ENCODE measurements at places on chromosomes 7 and 10. TPM values are rescaled to one million over a fixed set of nuclear protein-coding genes. Genes with fewer than 3 reads are reported as not detected.

GET4 gene
- polyA plus RNA-seq, result 16.5 TPM

INA gene
- 0.08 TPM for polyA plus RNA-seq

AGMO gene
- polyA plus RNA-seq, result 0.69 TPM

CFAP43 gene
- not detected for polyA plus RNA-seq

GRCh38 chr7:93048136-93048930 is 69.4 kb downstream of the SAMD9 start:
- DNase-seq, result no peak

GRCh38 chr10:64115908-64116643 is 594.9 kb downstream of the REEP3 start:
- no peak for DNase-seq

- DNase-seq, result no peak
Observed at GRCh38 chr10:60537697-60538096, 148.0 kb upstream of the ANK3 start.

GRCh38 chr7:7134046-7134445 is 48.3 kb upstream of the C1GALT1 start:
- no peak for DNase-seq

- no peak for DNase-seq
Observed at GRCh38 chr10:35058134-35058533, 32.0 kb downstream of the CUL2 start.

DNA sequence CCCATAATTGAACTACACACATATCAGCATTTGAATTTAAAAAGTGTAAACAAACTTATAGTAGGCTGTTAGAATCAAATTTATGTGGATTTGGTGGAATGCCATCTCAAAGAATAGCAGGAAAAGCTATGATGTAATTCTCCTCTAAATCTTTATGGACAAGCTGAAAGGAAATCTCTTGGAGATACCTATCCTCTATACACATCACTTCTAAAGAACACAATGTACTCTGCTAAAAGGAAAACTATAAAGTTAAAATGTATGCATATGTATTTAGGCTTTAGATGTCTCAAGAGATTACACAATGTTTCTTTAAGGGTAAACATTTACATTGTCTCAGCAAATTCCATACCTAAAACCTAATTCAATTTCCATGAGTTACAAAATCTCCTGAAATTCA is 323.3 kb downstream of the CRPPA start:
- DNase-seq, result no peak

DNA sequence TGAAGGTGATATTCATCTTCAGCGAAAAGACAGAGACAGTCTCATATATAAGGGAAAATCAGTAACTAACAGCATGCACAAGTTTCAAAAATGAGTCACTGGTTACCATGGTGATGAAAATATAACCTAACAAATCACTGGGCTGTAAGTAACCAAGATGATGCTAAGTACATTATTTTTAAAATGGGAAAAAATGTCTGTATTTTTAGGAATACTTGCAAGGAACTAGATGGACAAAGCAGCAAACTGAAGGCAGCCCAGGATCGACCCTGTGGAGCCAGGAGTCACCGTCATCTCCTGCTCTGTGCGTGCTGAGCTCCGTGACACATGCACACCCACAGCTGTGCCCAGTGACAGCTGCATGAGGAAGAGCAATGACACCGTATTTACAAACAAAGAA is 137.3 kb downstream of the ELMO1 start:
- peak; percentile 65 for DNase-seq

- DNase-seq, result no peak
Observed at GRCh38 chr7:31948029-31948428, 122.2 kb downstream of the PDE1C start.

DNA sequence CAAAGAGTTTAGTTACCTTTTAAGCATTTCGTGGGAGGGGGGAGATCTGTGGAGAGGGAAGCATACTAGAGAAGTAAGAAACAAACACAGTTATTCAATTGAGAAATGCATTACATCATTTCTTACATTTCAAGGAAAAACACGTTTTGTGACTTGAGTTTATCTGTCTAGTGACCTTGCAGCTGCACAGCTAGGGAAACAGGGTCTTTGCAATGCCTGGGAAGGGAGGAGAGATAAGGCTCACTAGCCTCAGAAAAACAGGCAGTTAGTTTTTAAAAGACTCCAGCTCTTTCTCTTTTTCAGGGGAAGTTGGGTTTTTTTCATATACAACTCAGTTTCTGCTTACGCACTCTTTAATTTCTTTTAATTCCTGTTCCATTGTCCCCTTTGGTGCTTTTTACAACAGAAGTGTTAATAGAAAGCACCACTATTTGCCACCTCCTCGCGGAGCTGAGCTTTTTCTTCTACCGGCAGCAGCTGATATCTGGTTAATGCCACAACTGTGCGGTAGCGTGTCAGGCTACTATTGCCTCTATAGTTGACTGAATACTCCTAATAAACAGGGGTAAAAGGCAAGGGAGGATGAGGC is 5.6 kb downstream of the CYP3A43 start:
- DNase-seq, result no peak

Data from aorta (tissue), 5 donors.